ENCODE measurements at places on chromosomes 1 and 21. TPM values are rescaled to one million over a fixed set of nuclear protein-coding genes. Genes with fewer than 3 reads are reported as not detected.

The MIS18A gene
- 40.1 TPM for total RNA-seq

The SLC5A9 gene
- not detected for total RNA-seq

The GSTM5 gene
- total RNA-seq = 0.13 TPM

The TADA1 gene
- total RNA-seq = 15.2 TPM

The GSTM2 gene
- 62.2 TPM for total RNA-seq

The HORMAD1 gene
- not detected for total RNA-seq

The CENPL gene
- total RNA-seq = 34.3 TPM

GRCh38 chr1:93703643-93704042 lies 22.0 kb upstream of the BCAR3 start:
- DNase-seq = no peak
- H3K36me3 ChIP-seq = no peaks in the 10 kb centered on the region
- H3K4me1 ChIP-seq = no peaks in the 10 kb centered on the region
- no peak overlapping the region for H3K27ac ChIP-seq
- no peak overlapping the region for H3K4me3 ChIP-seq

DNA sequence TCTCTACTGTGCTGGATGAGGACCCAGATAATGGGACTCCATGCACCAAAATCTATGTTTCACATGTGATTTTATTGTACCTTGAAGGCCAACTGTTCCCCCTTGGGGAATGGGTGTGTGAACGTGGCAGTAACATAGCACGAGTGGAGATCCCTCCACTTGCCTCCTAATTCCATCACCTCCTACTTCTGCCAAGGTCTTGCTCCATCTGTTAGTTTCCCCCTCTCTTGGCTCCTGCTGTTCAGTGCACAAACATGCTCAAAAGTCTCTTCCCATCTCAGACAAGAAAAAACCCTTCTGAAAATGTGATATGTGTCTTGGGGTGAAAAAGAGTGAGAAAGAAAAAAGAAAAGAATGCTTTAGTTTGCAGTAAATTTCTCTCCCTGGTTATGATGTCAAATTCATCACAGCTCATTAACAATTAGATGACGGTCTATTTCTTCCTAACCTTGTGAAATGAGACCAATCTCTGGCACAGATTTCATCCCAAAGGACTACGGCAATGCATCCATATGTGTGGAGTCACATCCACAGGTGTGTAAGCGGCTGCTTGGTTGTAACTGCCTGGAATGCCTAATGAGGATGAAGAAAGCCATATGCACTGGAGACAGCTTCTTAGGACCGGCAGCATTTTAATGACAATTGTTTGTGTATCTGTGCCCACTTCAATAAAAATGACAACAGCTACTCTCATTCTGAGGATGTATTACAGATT lies 79.3 kb upstream of the DIRAS3 start:
- no peak overlapping the region for H3K27ac ChIP-seq
- H3K27me3 ChIP-seq = no peaks in the 10 kb centered on the region
- no peak for DNase-seq
- H3K4me3 ChIP-seq = no peak overlapping the region

DNA sequence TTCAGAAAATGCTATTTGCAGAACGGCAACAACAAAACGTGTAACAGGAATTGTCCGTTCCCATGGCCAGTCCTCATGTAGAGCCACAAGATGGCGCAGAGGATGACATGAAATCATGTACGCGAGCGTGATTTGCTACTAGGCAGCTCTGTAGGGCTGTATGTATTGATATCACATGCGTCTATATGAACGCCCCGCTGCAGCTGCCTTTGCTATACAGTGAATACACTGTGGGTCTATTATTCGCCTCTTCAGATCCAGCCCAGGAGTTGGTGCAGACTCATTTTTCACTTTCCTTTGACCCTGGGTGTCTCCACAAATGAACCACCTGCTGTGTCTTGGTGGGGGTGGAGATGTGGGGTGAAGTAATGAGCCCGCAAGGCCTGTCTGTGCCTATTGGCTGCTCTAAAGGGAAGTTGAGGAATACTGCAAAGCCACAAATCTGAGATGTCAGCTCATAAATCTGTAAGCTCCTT lies 361.5 kb downstream of the KIF26B start:
- peaks cover 30% of the 10 kb centered on the region for H3K27me3 ChIP-seq
- no peak overlapping the region for H3K27ac ChIP-seq
- peak; percentile 77 for DNase-seq
- H3K4me3 ChIP-seq = no peak overlapping the region
- no peaks in the 10 kb centered on the region for H3K36me3 ChIP-seq

DNA sequence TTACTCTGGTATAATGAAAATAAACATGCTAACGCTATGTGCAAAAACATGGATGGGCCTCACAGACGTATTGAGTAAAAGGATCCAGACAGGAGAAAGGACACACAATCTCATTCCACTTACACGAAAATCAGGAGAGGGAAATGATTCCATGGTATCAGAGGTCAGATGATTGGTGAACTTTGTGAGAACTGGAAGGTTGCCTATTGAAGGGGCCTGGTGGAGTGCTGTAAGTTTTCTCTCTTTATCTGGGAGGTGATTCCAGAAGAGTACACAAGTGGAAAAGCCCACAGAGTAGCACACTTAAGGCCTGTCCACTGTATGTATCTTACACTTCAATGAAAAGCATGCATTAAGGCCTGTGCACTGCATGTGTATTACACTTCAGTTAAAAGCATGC lies 9.6 kb downstream of the GSTM2 start:
- no peaks in the 10 kb centered on the region for H3K27me3 ChIP-seq
- H3K27ac ChIP-seq = no peak overlapping the region
- DNase-seq = no peak
- no peak overlapping the region for H3K4me3 ChIP-seq

- DNase-seq = no peak
- H3K4me3 ChIP-seq = no peak overlapping the region
- H3K4me1 ChIP-seq = no peaks in the 10 kb centered on the region
- H3K27ac ChIP-seq = no peak overlapping the region
- no peaks in the 10 kb centered on the region for H3K36me3 ChIP-seq
Observed at GRCh38 chr1:175783126-175783722, 39.8 kb upstream of the TNR start.

DNA sequence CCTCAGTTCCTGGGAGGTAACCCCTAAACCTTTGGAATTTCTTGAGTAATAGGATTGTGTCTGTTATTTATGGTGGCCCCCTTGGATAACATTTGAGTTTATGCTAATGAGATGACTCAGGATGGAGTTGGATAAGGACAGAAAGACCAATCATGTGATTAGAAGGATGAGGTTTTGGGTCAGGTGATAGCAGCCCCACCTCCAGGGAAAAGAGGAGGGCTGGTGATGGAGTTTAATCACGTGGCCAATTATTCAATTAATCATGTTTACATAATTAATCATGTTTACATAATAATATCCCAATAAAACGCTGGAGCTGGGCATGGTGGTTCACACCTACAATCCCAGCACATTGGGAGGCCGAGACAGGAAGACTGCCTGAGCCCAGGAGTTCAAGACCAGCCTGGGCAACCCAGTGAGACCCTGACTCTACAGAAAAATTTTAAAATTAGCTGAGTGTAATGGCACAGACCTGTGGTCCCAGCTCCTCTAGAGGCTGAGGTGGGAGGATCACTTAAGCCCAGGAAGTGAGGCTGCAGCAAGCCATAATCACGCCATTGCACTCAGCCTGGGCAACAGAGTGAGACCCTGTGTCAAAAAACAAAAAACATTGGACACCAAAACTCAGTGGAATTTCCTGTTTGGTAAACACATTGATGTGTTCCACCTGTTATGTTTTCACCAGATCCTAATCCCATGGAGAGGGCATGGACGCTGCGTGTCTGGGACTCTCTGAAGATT lies 73.3 kb downstream of the NUP210L start:
- DNase-seq = no peak
- no peaks in the 10 kb centered on the region for H3K36me3 ChIP-seq
- no peaks in the 10 kb centered on the region for H3K27me3 ChIP-seq
- H3K27ac ChIP-seq = no peak overlapping the region
- H3K4me3 ChIP-seq = no peak overlapping the region
- H3K4me1 ChIP-seq = no peaks in the 10 kb centered on the region

DNA sequence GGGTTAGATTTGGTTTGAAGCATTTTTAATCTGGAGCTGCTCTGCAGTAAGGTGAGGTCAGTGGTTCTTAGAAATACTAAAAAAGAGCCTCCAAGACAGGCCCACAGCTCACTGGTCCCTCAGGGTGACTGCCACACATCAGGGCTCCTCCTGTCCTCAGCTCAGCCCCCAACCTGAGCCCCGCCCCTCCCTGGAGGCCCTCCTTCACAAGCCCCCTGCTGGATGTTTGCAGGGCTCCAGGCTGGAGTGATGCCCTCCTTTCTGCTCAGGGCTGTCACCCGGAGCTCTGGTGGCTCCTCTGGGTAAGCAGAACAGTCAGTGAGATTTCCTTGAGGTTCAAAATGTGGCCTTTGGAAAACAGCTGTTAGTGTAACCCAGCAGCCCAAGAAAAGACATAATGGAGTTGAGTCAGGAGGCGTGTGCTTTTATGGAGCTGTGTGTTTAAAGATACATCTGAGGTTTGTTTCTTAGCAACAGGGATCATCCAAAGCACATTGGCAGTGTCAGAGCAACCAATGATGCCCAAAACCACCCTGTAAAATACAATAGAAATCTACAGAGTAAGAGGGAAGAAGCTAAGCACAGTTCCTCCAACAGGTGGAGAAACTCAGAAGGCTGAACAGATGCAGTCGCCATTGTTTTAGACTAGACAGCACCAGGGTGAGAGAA lies 21.4 kb downstream of the STUM start:
- no peak overlapping the region for H3K4me3 ChIP-seq
- H3K27me3 ChIP-seq = peaks cover 9% of the 10 kb centered on the region
- DNase-seq = peak; percentile 59

Measured in A673 (cell line).